ENCODE measurements at places on chromosomes 6 and 20.

GRCh38 chr6:167951781-167952511 is 45.5 kb upstream of the KIF25 start:
- no peak for DNase-seq

DNA sequence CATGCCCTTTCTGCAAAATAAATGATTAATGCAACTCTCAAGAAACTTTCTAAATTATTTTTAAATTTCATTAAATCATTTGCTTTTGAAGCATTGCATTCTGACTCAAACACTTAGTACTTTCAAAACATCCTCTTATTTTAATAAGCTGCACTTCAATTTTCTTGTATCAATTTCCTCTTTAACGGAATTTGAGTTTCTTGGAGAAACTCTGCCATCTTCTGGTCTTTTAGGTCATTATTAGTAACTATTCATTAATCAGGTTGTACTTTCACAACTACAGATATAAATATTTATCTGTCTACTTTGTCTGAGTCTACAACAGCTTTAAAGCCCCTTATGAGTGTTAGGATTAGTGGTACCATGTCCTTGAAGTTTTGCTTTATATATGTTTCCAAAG is 30.2 kb downstream of the TMX4 start:
- no peak for DNase-seq

GRCh38 chr20:11529047-11529446 is 388.6 kb upstream of the BTBD3 start:
- no peak for DNase-seq

GRCh38 chr20:20083807-20084206 is 31.5 kb downstream of the CFAP61 start:
- DNase-seq = no peak

DNA sequence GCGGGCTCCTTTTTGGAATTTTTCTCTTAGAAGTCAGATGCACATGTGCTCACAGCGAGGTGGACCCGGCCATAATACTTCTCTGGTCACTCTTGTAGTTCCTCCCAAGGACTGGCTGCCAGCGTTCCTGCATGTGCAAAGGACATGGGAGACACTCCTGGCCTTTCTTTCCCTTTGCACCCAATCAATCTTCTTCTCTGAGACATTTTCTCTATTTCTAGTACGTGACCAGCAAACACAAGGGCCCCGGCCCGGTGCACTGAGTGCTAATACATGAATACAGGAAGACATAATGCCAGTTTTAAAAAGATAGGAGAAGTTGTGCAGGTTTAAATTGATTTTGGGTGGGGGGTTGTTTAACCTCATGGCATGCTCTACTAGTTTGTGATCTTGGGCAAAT is 233.6 kb downstream of the SMOC2 start:
- DNase-seq = no peak

GRCh38 chr6:156875062-156875461 is 97.9 kb downstream of the ARID1B start:
- DNase-seq = no peak
